ENCODE measurements at places on chromosomes 3 and 15.

DNA sequence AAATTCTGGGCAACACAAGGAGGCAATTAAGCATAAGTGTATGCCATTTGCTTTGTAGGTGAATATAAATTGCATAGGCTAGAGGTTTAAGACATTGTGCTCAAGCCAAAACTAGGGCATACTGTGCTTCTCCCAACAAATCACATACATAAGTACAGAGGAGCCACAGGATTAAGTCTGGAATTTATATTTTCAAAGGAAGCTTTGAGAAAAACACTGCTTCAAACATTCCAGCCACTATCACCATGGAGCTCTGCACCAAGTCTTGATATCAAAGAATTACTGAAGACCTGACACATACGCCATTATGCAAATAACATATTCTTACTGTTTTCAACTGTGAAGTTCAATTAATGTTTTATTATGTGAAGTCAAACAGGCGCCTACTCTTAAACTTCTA lies 119.4 kb upstream of the NPHP3 start:
- DNase-seq = no peak

- DNase-seq = no peak
Observed at GRCh38 chr3:140186421-140186920, 251.5 kb downstream of the CLSTN2 start.

DNA sequence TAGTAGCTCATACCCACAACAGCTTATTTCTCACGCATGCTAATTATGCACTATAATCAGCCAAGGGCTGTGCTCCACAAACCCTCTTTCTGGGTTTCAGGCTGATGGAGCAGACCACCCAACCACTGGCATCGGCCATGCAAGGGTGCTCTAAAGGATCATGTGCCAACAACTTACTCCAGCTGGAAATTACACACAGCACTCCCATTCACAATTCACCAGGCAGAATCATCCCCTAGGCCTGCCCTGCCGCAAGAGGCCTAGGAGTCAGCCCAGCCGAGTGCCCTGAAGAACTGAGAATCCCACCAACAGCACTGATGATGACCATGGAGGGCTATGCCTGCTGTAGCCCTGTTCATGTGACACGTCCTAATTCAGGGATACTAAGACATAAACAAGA lies 216.2 kb upstream of the CHRNA7 start:
- no peak for DNase-seq

DNA sequence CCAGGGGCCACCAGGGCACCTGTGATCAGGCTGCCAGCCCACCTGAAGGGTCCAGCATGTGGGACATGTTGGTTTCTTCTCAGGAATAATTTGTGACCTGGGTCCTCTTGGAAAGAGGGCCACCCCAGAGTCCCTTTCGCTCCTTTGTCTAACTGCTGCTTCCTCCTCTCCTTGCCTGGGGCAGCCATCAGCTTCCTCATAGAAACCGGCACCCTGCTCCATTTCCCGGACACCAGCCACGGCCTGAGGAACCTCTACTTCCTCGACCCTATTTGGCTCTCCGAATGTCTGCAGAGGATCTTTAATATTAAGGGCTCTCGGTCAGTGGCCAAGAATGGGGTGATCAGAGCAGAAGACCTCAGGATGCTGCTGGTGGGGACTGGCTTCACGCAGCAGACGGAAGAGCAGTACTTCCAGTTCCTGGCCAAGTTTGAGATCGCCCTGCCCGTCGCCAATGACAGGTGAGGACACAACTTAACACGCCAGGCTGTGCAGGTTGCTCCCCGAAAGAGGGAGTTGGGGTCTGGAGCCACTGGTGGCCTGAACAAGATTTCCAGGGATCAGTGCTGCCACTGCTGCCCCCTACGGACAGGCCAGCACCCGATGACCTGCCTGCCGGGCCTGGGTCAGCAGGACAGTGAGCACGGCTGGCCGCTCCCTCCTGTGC lies 109.7 kb downstream of the LRRK1 start:
- DNase-seq = no peak

DNA sequence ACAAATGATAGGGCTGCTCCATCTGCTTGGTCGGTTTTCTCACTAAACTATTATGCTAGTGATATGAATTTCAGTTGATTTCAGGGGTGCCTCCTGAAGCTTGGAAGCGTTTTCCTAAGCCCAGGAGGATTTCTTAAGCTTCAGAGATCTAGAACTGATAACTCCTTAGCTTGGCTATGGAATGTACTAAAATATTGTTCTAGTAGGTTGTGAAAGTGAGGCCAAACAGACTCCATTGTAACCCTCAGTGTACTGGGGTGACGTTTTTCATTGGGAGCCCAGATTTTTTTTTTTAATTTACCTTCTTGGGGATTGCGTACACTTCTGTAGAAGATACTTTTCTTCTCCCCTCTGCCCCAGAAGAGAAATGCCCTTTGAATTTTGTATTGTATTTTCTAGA lies 17.0 kb upstream of the ST3GAL6 start:
- DNase-seq = no peak

DNA sequence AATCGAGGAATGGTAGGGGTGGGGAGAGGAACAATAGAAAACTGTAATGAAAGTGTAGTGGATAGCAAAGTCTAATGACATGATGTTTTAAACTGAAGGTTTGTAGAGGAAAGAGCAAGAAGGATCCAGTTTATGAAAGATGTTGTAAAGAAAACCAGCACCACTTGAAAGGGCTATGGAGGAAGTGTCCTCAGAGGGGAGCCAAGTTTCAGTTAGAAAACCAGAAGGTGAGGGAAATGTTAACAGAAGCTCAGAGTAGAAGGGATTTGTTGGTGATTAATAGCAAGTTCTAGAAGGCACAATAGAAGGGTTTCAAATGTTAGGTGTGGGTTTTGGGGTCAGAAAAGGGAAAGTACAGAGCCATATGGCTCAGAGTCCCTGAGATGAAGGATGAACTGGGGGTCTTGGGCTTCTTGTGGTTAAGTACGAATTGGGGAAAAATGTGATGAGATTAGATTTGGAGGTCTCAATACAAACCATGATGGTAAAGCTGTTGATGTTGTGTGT lies 33.8 kb upstream of the LRRC58 start:
- DNase-seq = no peak
